ENCODE measurements at places on chromosomes 12 and 14.

- DNase-seq, result no peak
Observed at GRCh38 chr12:123096182-123096581, 54.7 kb downstream of the PITPNM2 start.

DNA sequence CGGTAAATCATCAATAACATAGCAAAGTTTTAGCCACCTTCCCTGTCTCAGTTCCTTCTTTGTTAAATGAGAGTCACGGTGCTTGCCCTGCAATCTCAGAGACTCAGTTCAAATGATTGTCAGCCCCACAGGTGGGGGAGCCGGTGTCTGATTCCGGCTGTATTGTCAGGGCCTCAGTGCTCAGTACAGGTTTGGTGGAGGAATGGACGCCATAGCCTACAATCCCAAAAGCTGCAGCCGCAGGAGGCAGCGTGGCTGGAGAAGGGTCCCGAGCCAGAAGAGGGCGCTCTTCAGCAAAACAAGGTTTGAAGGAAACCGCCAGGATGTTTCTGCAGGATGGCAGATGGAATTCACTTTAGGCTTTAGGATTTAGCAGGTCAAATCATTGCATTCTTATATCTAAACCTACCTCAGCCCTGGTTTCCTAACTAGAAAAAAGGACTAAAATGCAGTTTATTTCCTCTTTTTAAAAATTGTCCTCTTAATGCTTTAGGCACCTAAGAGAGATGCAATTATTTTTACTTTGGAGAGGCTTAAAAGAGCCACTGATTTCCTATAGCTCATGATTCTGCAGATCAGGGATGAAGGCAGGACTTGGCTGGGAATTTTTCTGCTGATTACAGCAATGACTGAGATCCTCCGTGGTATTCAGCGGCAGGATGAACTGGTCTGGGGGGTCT is 29.2 kb downstream of the FOS start:
- DNase-seq, result peak; percentile 69

DNA sequence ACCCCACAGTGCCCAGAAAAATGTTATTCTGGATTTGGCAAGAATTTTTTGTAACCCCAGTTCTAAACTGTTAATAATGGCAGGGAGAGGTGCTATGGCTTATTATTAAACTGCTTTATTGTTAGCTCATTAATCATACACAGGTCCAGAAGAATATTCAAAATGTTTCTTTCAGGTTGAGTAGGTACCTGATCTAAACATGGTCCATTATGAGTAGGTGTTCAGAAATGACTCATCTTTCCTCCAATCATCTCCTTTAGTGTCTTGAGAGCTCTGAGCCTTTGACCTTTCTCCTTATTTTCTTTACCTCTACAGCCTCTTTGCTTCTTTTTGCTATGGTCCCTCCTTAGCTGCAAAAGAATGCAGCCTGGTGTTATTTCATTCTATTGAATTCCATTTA is 211.0 kb upstream of the GARIN6 start:
- DNase-seq, result no peak

GRCh38 chr12:4918950-4919660 is 9.4 kb downstream of the KCNA1 start:
- DNase-seq, result no peak

GRCh38 chr14:58059126-58059525 is 92.9 kb downstream of the ARMH4 start:
- DNase-seq, result no peak

- DNase-seq, result no peak
Observed at GRCh38 chr12:121366063-121366459, 13.8 kb upstream of the ANAPC5 start.

DNA sequence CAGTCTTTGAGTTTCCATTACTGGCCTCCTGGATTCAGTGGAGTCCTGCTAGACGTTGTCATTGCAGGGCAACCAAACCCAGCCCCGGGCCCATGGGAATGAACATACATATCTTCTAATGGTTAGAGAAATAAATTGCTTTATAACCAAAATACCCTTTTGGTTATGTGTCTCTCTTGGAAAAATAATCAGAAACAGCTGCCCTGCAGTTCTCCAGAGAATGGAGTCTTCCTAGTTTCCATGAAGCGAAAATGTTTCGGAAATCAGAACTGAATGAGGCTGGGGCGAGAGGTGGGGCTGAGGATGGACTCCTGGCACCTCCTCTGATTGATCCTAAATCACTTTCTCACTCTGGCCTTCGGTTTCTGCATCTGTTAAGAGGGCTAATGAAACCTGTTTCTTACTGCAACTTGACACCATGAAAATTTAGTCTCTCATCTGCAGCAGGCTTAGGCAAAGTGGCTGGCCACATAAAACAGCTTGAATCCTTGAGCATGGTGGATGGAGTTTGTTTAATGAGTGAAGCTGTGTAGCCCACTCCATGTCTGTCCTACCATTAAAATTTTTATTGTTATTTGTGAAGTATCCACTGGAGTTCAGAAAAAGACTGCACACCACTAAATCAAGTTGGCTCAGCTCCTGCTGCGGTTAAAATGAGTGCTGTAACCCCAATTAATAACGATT is 198.9 kb downstream of the CACNA1C start:
- no peak for DNase-seq

DNA sequence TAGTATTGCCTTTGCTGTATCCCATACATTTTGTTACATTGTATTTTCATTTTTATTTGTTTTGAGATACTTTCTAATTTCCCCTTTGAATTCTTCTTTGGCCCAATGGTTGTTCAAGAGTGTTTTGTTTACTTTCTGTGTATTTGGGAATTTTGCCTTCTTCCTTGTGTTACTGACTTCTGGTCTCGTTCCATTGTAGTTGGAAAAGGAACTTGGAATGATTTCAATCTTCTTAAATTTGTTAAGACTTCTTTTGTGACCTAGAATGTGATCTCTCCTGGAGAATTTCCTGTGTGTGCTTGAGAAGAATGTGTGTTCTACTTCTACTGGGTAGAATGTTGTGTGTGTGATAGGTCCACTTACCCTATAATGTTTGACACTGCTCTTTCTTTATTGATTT is 304.4 kb upstream of the RTL1 start:
- DNase-seq, result no peak

GRCh38 chr12:81147292-81147919 is 69.5 kb downstream of the ACSS3 start:
- no peak for DNase-seq

GRCh38 chr14:55838529-55839052 is 258.6 kb downstream of the KTN1 start:
- DNase-seq, result no peak

- DNase-seq, result no peak
Observed at GRCh38 chr12:7787574-7788293, 1.5 kb upstream of the NANOG start.

- no peak for DNase-seq
Observed at GRCh38 chr14:68487805-68488590, 304.9 kb downstream of the ZFP36L1 start.
